ENCODE measurements at places on chromosomes 6 and 20.

- H3K27me3 ChIP-seq = no peaks in the 10 kb centered on the region
- no peaks in the 10 kb centered on the region for H3K4me1 ChIP-seq
- DNase-seq = no peak
Observed at GRCh38 chr20:25301357-25301920, 53.6 kb downstream of the PYGB start.

GRCh38 chr6:47351621-47352020 is 41.9 kb upstream of the TNFRSF21 start:
- no peaks in the 10 kb centered on the region for H3K4me1 ChIP-seq
- peaks cover 6% of the 10 kb centered on the region for H3K27me3 ChIP-seq
- no peaks in the 10 kb centered on the region for H3K36me3 ChIP-seq
- H3K4me3 ChIP-seq = no peak overlapping the region
- no peak overlapping the region for H3K27ac ChIP-seq

DNA sequence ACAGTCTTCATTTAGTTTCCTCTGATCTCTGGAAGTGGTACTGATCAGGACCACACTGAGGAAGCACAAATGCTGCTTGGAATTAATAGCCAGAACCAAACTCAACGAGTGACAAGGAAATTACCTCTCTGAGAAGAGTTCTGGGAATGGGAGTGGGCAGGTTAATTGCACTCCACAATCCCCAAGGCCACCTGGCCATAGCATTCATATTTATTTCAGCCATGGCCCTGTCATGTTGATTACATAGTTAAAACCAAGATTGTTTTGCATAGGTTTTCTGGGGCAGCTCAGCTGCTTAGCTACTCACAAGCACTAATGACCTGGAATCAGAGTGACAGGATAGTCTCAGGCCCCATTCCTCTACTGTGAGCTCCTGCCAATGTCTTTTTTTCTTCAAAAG is 230.2 kb upstream of the RIMS1 start:
- H3K27me3 ChIP-seq = no peaks in the 10 kb centered on the region
- H3K36me3 ChIP-seq = no peaks in the 10 kb centered on the region
- DNase-seq = no peak

DNA sequence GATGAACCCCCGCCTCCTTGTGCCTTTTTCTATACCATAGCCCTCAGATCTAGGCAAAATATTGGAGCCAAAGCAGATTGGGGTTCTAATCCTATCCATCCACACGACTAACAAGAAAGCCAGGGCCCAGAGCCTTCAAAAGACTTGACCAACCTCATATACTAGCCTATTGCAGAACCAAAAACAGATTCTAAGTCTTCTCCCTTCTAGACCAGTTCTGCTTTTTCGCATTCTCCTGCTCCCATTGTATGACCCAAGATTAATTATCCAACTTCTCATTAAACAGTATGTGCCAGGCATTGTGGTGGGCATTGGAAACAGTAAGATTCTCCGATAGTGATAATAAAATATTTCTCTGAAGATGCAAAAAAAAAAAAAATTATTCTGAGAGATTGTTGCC is 113.7 kb upstream of the JARID2 start:
- peaks cover 3% of the 10 kb centered on the region for H3K36me3 ChIP-seq
- DNase-seq = no peak
- no peaks in the 10 kb centered on the region for H3K4me1 ChIP-seq
- H3K27me3 ChIP-seq = no peaks in the 10 kb centered on the region

DNA sequence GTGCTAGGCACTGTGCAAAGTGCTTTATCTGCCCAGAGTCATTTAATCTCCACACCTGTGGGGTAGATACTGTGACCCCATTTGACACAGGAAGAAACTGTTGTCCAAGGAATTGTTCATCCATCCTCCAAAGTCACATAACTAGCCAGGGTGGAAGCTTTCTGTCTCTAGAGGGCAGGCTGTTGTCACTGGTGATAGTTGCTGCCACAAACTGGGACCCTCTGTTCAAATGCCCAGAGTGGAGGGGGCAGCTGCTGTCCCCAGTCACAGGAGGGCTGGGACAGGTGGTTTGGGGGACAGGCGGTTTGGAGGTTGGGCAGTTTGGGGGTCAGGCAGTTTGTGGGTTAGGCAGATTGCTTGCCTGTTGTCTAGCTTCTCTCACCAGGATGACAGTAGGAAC is 16.1 kb upstream of the TMEM242 start:
- no peak for DNase-seq
- H3K36me3 ChIP-seq = peaks cover 2% of the 10 kb centered on the region
- H3K4me1 ChIP-seq = peaks cover 6% of the 10 kb centered on the region
- peaks cover 67% of the 10 kb centered on the region for H3K27me3 ChIP-seq

DNA sequence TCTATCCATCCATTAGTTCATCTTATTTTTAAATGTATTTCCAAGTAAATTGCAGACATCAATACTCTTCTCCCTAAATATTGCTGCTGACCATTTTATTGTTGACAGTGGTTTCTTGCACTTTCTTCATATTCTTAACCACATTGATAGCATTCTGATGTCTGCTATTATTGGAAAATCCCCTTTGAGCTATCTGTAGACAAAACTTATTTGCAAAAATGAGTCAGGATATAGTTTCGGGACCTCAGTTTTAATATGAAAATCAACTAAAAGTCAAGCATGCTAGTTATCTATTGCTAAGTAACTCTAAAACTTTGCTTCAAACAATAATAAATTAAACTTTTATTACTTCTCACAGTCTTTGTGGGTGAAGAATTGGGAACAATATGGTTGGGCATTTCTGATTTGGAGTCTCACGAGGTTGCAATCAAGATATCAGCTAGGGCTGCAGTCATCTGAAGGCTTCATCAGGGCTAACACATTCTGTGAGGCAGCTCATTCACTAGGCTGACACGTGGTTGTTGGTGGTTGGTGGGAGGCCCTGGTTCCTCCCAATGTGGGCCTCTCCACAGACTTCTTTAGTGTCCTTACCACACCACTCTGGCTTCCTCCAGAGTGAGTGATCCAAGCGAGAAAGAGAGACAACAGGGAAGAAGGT is 32.7 kb downstream of the CD109 start:
- H3K36me3 ChIP-seq = peaks cover 3% of the 10 kb centered on the region
- no peaks in the 10 kb centered on the region for H3K27me3 ChIP-seq
- H3K4me1 ChIP-seq = no peaks in the 10 kb centered on the region

DNA sequence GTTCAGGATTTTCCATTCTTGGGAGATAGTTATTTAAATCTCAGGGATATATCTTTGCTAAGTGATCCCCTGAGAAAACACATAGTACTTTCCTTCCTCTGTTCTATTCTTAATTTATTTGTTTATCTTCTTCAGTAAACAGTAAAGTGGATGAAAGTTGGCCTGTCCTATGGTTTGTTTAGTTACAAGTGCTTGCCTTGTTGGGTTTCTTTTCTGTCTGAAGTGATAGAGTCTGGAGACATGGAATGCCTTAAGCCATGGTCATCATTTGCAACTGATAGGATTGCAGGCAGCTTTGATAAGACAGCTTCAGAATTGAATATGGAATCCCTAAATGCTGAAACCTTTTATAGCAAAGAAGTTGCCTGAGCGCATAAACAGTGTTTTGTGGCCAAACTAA is 4.9 kb downstream of the ADGRG6 start:
- H3K4me1 ChIP-seq = no peaks in the 10 kb centered on the region
- no peak for DNase-seq
- no peak overlapping the region for H3K4me3 ChIP-seq
- peaks cover 23% of the 10 kb centered on the region for H3K27me3 ChIP-seq
- no peaks in the 10 kb centered on the region for H3K36me3 ChIP-seq

DNA sequence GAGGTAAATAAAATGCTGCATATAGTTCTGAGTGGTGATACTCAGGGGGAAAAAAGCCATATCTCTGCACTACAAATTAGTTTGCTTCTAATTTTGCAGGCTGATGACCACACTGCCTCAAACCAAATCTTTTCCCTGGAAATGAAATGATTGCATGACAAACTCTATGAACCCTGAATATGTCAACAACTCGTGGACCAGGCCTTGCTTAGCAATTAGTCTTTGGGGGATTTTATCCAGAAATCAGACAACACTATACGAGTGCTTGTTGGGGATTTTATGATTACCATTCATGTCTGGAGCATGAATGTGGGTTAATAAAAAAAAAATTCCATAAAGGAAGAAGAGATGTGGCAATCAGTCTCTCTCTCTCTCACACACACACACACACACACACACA is 42.0 kb downstream of the SOBP start:
- H3K4me3 ChIP-seq = no peak overlapping the region
- H3K27ac ChIP-seq = no peak overlapping the region
- DNase-seq = no peak
